ENCODE measurements at places on chromosomes 4 and X. TPM values are rescaled to one million over a fixed set of nuclear protein-coding genes. Genes with fewer than 3 reads are reported as not detected.

GRCh38 chr4:119684463-119684862 is 55.9 kb upstream of the PDE5A start:
- DNase-seq, result no peak
- H3K36me3 ChIP-seq, result no peaks in the 10 kb centered on the region
- no peaks in the 10 kb centered on the region for H3K27me3 ChIP-seq
- no peak overlapping the region for H3K27ac ChIP-seq
- no peak overlapping the region for H3K4me3 ChIP-seq

Gene VCX2
- not detected for total RNA-seq

Gene CSN1S1
- not detected for total RNA-seq

- H3K27ac ChIP-seq, result no peak overlapping the region
- DNase-seq, result no peak
- H3K27me3 ChIP-seq, result no peaks in the 10 kb centered on the region
- H3K36me3 ChIP-seq, result peaks cover 7% of the 10 kb centered on the region
- H3K4me1 ChIP-seq, result peaks cover 11% of the 10 kb centered on the region
Observed at GRCh38 chr4:78519962-78520361, 31.6 kb upstream of the ANXA3 start.

All from GM23248 (cell line).